Stimulated activated CD4-positive, alpha-beta T cell treated with anti-CD3 and anti-CD28 coated beads, Interleukin-12 subunit alpha, Interleukin-12 subunit beta, amount 100 ng/mL, for 24 hours (primary cell): ENCODE measurements at places on chromosomes 12 and 14.

- DNase-seq: no peak
Observed at GRCh38 chr12:3045989-3046388, 31.2 kb upstream of the TSPAN9 start.

DNA sequence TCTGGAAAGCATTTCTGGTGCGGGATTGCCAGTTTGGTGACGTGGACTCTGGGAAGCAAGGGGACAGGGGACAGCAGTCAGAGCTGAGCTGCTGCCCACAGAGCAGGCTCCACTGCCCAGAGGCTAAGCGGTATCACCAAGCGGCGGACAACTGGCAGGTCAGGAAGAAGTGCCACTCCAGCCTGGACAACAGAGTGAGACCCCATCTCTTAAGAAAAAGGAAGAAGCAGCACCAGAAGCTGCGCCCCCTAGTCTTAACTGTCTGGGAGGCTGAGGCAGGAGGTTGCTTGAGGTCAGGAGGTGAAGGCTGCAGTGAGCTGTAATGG is 31.8 kb upstream of the MMP17 start:
- no peak for DNase-seq

DNA sequence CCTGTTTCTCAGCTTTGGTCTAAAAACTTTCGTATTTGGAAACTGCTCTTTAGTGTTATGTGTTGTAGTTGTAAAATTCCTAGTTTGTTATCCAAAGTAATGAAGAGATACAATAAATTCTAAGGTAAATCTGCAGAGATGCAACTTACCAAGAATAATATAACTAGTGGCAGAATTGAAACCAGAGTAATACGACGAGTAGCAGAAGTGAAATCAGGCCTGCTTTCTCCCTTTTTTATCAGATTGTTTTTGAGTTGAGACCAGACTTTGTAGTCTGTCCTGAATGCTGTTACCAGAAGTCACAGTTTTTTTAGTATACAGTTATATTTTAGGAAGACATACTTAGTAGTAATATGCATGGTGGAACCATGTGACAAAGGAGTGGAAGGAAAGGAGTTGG is 12.5 kb downstream of the PAPOLA start:
- DNase-seq: no peak

- no peak for DNase-seq
Observed at GRCh38 chr12:42804928-42805327, 215.4 kb upstream of the PRICKLE1 start.

DNA sequence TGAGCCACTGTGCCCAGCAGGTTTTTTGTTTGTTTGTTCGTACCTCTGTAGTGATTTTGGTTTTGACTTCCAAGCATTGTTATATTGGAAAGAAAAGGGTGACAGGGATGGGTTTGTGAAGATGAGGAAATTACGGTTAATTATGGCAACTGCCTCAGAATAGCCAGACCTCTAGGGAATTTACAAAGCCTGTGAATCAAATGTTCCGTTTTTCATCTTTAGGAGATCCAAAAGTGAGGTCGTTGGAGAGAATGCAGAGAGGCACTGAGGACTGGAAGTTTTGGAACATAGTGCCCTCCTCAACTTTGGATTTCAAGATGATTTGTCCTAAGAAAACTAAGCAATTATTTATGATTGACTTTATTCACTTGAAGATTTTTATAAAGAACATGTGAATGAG is 54.5 kb upstream of the EVL start:
- no peak for DNase-seq

- DNase-seq: no peak
Observed at GRCh38 chr12:107660235-107660634, 25.4 kb upstream of the PWP1 start.

- no peak for DNase-seq
Observed at GRCh38 chr14:51552768-51553404, 98.8 kb upstream of the FRMD6 start.

DNA sequence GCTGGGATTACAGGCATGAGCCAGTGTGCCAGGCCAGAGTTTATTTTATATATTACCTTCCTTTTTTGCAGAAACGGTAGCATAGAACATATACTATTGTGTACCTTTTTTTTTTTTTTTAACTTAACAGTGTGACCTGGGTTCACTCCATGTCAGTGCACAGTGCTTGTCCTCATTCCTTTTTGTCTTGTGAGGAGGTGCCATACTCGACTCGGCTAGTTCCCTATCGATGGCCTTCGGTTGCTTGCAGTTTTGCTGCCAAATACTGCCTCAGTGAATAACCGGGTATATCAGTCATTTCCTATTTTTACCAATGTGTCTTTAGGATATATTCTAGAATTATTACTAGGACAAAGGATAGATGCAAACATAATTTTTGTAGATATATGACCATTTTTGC is 36.8 kb downstream of the ZNF664 start:
- no peak for DNase-seq

DNA sequence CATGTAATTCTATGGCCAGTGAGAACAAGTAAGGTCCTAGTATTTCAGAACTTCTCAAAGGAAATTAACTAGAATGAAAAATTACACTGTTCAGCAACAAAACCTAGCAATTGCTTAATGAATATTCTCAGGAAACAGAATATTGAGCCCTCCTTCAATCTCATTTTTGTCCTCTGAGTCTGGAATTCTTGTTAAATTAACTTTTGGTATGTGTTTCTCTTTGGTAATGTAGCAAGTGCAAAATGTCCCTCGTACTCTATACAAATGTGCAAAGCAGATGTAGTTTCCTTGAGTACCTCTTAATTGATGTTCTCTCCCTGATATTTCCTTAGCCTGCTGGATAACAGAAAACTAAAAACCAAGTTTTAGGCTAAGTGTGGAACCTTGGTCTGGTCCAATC is 190.8 kb upstream of the CNOT2 start:
- no peak for DNase-seq

DNA sequence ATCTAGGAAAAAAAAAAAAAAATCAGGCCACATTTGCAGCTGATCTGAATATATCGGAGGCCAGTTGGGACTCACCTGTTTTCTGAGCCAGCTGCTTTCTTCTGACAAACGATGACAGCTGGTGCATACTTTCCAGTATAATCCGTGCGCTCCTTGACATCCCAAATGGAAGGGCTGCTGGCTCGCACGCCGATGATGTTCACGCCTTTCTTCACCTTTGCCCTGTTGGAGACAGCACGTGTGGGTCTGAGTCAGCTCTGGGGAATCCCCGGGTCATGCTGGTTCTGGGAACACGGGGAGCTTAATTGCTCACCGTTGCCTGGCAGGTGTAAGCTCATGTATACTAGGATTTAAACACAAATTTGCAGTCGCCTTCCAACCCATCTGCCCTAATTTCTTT is 372.8 kb downstream of the TMEM132D start:
- no peak for DNase-seq
